Left kidney (tissue), 8 donors: ENCODE measurements at places on chromosomes 3 and 15. TPM values are rescaled to one million over a fixed set of nuclear protein-coding genes. Genes with fewer than 3 reads are reported as not detected.

CD200 gene
- polyA plus RNA-seq = 41.6 TPM

FSD2 gene
- 0.12 TPM for polyA plus RNA-seq

SLCO2A1 gene
- 19.5 TPM for polyA plus RNA-seq

SOX14 gene
- polyA plus RNA-seq = not detected

STRA6 gene
- polyA plus RNA-seq = 41.7 TPM

PLCB2 gene
- 10.8 TPM for polyA plus RNA-seq

MAGI1 gene
- polyA plus RNA-seq = 32.7 TPM

KIF15 gene
- polyA plus RNA-seq = 39.8 TPM

GATM gene
- polyA plus RNA-seq = 242 TPM

ECE2 gene
- not detected for polyA plus RNA-seq

SAXO2 gene
- polyA plus RNA-seq = 8.0 TPM

RAP2B gene
- 7.1 TPM for polyA plus RNA-seq
